ENCODE measurements at places on chromosomes 6 and 20.

DNA sequence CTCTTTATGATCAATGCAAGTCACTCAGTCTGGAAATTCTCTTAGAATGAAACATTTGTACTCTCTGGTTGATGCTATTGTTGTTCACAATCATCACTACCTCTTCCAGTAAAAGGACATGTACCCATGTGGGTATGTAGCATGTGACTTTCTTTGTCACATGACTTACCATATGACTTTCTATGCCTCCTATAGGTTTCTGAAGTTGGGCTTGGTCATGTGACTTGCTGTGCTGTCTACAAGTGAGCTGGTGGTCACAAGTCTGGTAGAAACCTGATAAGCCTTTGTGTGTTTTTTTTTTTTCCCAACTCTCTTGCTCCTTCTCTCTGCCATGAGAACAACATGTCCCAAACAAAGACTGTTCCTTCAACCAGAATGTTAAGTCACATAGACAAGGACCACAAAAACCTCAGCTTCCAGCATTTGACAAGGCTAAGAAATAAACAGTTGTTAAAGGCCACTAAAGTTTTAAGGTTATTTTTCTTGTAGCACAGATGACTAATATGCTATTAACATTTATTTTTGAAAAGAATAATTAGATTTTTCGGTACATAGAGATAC is 379.2 kb upstream of the SLC35B3 start:
- DNase-seq: no peak

- DNase-seq: no peak
Observed at GRCh38 chr20:57788936-57789613, 79.3 kb upstream of the PMEPA1 start.

DNA sequence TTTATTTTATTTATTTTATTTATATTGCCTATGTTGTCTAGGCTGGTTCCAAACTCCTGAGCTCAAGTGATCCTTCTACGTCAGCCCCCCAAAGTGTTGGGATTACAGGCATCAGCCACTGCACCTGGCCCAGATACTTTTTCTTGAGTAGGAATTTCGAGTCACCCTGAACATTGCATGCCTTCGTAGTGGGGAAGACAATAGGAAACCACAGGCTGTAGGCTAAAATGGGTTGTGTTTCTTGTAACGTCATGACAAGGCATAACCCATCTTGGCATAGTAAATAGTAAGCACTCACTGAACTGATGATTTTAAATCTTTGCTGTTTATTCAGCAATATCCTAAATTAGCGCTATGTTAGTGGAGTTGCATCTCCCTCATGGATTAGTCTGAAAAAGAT is 34.9 kb downstream of the PTPN1 start:
- DNase-seq: no peak

DNA sequence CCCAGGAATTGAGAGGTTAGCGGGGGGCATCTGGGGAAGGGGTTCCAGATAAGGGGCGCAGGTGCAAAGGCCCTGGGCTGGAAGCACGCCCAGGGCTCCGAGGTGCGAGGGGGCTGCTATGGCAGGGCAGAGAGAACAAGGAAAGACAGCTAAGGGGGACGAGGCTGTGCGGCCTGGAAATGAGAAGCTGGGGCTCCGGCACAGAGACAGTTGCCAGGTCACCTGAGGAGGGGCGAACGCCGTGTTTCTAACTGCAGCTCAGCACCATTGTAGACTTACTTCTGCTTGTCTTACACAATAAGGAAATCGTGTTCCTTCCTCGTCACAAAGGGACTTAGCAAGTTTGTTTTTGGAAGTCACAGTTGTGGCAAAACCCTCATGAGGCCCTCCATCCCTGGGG is 68.9 kb upstream of the TBXT start:
- DNase-seq: no peak

- DNase-seq: no peak
Observed at GRCh38 chr6:20998748-20999448, 464.6 kb downstream of the CDKAL1 start.

DNA sequence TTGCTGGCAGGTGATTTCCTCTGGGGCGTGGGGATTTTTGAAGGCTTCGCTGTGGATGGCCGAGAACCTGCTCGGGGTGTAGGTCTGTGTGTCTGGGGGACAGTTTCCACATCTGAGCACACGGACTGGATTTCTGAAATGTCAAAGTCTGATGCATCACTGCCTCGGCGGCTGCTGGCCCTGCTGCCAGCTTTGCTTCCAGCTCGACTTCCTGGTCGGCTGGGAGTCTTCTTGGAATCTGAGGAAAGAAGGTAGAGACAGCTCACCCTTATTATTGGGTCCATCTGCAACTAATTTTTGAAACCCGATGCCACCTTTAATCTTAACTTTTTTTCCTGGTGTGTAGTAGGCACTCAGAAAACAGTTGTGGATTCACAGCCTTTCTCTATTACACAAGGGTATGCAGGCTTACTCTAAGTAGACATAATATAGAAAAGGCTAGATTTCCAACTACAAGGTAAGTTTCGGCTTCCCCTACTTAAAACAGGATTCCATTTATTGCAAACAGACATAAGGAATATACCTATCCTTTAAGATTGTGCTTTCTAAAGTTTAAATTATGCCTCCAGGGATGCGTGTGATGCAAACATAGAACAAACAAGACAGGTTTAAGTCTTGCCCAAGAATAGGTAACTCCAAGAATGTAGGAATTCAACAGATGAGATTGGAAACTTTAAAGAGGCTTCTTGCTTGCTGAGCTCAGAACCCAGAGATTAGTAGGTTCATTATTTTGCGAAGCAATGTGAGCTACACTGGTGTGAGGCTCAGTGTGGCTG is 183.5 kb downstream of the DST start:
- no peak for DNase-seq

- DNase-seq: no peak
Observed at GRCh38 chr6:20160541-20161283, 51.6 kb downstream of the MBOAT1 start.

DNA sequence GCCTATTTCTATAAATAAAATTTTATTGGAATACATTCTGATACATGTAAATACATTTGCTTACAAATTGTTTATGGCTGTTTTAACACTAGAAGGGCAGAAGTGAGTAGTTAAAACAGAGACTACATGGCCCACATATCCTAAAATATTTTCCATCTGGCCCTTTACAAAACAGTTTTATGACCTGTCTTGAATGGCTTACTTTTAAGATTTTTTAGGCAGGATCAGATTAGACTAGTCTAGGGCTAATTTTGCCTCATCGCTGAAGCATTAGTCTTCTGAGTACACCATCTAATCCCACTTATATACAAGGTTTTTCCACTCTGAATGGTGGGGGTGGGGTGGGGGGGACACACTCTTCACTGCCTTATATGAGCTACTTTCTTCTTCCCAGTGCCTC is 27.1 kb downstream of the PLAGL1 start:
- DNase-seq: no peak

- DNase-seq: no peak
Observed at GRCh38 chr20:46977909-46978588, 83.4 kb downstream of the EYA2 start.

DNA sequence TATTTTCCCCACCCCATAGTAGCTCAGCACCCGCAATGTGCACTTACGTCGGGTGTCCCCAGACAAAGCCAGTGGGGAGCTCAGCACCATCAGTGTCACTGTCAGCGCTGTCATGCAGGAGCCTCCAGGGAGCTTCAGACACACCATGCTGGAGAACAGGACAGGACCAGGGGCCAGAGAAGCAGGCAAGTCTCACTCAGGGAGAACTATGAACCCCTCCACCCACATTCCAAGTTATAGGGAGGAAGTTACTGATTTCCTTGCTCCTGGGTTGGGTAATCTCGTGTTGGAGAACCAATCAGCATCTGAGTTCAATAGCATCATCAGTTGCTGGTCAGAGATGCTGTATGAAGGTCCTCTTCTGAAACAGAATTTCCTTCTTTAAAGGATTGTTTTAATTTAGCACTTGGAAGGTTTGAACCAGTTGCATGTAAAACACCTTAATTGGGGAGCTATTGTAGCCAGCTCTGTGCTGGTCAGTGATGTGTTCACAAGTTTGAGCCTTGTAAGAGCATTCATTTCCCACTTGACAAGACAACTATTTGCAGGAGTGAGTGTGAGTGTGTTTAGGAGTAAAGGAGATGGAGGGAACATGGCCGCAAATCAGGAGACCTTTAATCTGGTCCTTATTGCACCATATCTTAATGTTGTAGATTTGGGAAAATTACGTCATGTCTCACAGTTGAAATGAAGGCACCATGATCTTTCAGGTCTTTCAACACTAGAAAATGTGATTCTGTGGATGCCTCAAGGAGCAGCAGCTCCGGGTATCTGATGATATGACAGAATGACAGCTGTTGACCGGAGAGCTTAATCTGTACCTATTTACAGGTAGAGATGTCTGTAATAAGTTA is at the start of gene HLA-DRB1:
Gene HLA-DRB1, minus strand, starts transcription at position 253 of the 854 bp plus-strand sequence. Its CDS starts 106 bp downstream, at position 147.
- no peak for DNase-seq

- no peak for DNase-seq
Observed at GRCh38 chr20:44684047-44684967, 30.9 kb upstream of the CCN5 start.

GRCh38 chr6:13370623-13371022 is 42.3 kb upstream of the TBC1D7 start:
- DNase-seq: no peak

DNA sequence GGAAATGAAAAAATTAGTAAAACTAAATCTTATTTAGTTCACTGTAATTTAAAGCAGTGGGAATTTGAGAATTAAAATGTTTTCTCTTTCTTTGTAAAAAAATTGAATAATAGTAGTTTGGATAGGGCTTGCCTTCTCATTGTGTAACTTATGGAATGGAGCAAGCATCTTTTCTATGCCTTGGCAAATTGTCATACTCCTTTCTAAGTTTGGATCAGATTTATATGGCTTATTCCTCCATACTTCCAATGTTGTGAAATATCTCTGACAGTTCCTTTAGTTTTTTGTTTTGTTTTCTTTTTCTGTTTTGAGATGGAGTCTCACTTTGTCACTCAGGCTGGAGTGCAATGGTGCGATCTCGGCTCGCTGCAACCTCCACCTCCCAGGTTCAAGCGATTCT is 176.4 kb downstream of the SAMD5 start:
- no peak for DNase-seq

- no peak for DNase-seq
Observed at GRCh38 chr20:38931984-38932383, 5.8 kb downstream of the FAM83D start.

DNA sequence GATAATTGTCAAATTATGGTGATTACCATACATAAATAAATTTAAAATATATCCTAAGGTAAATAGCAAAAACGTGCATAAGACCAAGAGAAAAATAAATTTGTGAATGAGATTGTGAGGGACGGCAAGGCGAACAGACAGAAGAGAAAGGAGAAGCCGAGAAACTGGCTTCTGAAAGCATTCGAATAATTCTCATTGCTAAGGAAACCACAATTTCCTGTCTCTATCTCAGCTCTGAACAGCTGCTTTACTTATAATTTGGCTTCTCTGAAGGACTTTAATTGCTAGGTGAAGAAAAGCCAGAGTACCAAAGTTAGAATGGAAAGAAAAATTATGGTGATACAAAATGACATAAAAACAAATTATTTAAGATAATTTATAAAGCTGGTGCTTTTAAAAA is 79.0 kb upstream of the RGS17 start:
- DNase-seq: no peak

GRCh38 chr6:47027315-47027714 is 14.8 kb downstream of the ADGRF1 start:
- no peak for DNase-seq

DNA sequence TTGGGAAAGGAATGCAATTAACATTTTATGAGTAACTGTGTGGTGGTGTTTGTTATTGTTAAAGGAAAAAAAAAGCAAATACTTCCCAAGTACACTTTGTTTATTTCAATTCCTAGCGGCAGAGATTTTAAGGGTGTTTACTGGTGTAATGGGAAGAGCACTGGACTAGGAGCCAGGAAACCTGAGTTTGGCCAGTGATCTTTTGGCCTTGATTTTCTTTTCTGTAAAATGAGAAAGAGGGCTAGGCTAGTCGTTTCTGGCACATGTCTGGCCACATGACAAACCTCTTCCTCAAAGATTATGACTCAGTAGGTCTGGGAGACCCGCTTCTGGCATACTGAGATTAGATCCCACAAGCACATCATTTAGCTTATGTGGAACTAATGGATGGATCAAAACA is 428.1 kb upstream of the NOX3 start:
- no peak for DNase-seq

GRCh38 chr6:170224694-170225660 is 65.9 kb downstream of the DLL1 start:
- DNase-seq: no peak

DNA sequence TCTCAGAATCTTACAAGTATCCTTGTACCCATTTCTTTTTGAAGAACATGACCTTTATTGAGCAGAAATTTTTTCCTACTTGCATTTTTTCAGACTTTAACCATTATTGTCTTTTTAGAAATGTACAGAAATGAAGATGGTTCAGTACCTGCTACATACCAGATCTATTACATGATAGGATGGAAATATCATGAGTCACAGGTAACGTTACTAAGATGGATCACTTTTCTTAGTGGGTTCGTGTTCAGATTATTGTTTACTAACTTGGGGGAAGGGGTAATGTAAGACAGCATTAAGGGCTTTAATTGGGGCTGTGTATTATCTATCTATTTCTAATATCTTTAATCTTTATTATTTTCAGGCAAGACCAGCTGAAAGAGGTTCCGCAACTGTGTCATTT is 31.9 kb downstream of the NDUFAF5 start:
- DNase-seq: no peak

- DNase-seq: no peak
Observed at GRCh38 chr6:1611572-1612298, 2.0 kb downstream of the FOXC1 start.

- no peak for DNase-seq
Observed at GRCh38 chr20:63653041-63653973, at the start of gene STMN3. Gene STMN3 (minus strand): TSS chr20:63653424. CDS start chr20:63653345, 79 bp downstream.

DNA sequence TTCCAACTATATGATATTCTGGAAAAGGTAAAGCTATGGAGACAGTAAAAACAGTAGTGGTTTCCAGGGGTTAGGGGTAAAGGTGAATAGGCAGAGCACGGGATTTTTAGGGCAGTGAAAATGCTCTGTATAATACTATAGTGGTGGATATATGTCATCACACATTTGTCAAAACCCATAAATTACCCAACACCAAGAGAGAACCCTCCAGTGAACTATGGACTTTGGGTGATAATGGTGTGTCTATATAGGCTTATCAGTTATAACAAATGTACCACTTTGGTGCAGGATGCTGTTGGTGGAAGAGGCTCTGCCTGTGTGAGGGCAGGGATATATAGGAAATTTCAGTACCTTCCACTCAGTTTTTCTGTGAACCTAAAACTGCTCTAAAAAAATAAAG is 149.9 kb downstream of the GPX5 start:
- no peak for DNase-seq

DNA sequence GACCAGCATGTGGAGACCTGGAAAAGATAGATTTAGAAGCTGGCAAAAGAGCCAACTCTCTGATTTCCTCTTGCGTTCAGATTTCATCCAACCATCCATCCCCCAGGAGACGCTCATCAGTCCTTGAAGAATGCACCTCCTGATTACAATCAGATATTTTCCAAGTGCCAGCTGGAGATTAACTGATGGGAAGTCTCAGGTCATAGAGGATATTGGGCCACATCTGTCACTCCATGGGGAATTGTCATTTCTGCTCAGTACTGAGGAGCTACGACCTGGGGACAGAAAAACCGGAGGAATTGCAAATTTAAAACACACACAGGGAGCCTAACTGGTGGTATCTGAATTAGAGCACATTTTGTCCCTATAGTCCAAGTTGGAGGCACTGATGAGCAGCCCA is 496.2 kb upstream of the SULF2 start:
- no peak for DNase-seq

- no peak for DNase-seq
Observed at GRCh38 chr6:13304101-13304500, 24.2 kb downstream of the TBC1D7 start.

GRCh38 chr6:107877968-107878367 is 53.9 kb upstream of the SCML4 start:
- no peak for DNase-seq

GRCh38 chr6:115899730-115900282 is 160.9 kb downstream of the FRK start:
- no peak for DNase-seq

Data from esophagus squamous epithelium (tissue), 5 donors.